ENCODE measurements at places on chromosomes 3 and 15.

DNA sequence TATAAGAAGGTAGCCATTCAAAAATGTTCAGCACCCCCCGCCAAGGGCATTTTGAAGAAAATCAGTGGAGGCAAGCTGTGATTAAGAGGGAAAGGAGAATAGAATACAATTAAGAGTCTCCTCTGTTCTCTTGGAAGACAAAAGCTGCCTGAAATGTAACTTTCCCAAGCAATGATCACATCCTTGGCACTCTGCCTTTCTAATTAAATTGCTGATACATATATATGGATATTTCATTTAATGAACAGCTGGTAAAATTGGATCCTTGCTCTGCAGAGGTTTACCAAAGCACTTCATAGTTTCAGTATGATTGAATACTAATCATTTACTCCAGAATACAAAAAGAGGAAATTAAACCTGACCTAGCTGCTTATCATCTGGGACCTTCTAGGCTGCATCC is 10.4 kb downstream of the COL6A6 start:
- no peak for DNase-seq

DNA sequence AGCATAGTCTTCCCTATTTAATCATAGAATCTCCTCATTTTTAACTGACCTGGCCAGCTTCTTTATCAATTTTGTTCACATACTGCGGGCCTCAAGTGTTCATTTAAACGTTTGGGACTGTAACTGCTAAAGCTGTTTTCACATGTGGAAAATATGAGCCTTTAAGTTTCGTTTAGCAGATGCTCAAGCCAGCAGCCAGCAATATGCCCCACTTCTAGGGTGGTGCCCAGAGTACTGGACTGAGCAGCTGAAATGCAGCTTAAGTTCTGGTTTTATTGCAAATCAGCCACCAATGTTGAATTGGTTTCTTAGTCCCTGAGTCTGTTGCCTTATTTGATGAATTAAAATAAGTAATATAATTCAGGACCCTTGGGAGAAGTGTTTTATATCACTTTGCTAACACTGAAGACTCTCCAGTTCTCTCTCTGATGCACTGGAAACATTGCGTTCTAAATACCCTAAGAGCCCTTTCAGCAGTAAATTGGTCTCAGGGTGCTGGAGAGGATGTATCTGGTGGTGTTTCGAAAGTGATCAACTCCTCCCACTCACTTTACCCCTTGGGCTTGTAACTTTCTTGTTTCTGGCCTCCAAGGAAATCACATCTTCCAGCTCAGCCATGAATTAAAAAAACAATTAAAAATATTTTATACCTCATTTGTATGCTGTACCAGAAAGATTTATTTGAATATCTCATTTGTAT is 61.7 kb downstream of the B3GALNT1 start:
- DNase-seq = no peak

- DNase-seq = no peak
These were observed 4.5 kb downstream of the POC1A start for GRCh38 chr3:52149726-52150125.

DNA sequence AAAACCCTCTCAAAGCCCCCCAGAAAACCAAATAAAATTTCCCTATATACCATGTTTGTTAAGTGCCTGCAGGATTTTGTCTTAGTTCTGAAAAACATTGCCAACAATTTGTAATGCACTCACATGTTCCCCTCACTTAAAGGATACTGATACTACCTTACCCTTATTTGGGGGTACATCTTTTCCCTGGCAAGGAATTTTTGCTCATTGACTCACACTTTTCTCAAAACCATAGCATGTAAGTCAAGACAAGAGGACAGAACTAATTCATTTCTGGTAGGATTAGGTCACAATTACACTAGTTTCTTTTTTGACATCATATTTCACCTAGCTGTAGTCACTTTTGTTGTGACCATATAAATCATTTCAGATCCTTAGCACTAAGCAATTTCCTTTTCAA is 222.2 kb downstream of the THRB start:
- no peak for DNase-seq

GRCh38 chr3:82891028-82891427 is 1129.6 kb upstream of the GBE1 start:
- DNase-seq = no peak

- no peak for DNase-seq
These were observed 12.1 kb downstream of the B3GNT5 start for GRCh38 chr3:183265157-183265642.

GRCh38 chr3:124791142-124791541 is 60.9 kb downstream of the UMPS start:
- no peak for DNase-seq

DNA sequence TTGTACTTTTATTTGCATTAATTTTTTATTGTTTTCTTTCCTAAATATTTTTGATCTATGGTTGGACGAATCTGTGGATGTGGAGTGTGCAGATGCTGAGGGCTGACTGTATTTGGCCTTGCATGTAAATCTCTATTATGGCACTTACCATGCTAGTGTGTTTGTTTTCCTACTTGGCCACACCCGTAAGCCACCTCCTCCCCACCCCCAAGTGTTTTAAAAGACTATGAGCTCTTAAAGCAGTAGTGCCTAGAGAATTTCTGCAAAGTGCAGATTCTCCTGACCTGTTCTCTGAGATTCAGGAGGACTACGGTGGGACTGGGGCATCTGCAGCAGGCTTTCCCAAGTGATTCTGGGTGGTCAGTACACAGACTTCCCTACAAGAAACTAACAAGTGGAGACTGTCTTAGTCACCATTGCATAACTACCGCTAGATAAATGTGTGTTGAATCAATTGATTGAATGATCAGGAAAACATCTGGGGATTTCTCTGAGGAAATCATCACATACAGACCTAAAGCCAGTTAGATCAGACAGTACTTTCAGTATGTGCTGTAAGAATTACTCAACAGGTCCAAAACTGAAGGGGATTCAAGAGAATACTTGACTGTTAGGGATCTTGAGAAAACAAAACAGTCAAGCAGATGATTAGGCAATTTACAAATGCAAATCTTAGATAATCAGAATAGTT is 6.2 kb upstream of the TIPARP start:
- DNase-seq = no peak

GRCh38 chr15:70569091-70569713 is 194.2 kb downstream of the UACA start:
- DNase-seq = no peak

GRCh38 chr15:90481023-90481422 is 48.7 kb upstream of the CRTC3 start:
- no peak for DNase-seq

- DNase-seq = no peak
These were observed 120.3 kb downstream of the LRRK1 start for GRCh38 chr15:101039461-101039860.

- DNase-seq = no peak
These were observed 56.3 kb upstream of the ICE2 start for GRCh38 chr15:60535265-60535664.

DNA sequence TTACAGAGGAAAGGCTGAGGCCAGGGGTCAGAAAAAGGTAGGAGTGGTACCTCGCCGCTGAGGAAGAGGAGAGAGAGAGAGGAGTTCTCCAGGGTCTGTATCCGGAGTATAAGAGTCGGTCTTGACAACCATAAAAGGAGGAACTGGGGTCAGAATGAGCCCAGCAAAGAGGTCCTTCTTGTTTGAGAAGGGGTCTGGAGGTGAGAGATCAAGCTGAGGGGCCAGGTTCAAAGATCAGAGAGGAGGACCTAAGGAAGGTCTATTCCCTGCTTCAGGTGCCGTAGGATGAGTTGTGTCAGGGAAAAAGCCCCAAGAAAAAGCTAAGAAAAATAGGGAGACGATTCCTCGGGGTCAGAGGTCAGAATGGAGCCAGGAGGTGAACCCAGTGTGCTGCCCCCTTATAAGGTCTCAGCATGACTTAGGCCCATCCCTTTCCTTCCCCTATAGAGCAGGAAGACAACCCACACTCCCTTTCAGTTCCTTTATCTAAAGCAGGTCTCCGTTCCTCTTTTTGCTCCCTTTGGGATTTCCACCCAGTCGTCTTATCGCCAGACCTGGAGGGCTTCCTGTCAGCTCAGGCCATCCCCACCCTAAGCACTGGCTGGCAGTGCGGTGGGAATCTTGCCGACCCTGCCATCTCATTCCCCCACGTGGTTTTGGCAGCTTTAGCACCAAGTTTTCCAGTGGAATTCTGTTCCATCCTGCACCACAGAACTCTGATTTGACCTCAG is 651 bp downstream of the MTMR14 start:
- no peak for DNase-seq

- no peak for DNase-seq
These were observed 1.4 kb upstream of the LRRC3B start for GRCh38 chr3:26621176-26621575.

DNA sequence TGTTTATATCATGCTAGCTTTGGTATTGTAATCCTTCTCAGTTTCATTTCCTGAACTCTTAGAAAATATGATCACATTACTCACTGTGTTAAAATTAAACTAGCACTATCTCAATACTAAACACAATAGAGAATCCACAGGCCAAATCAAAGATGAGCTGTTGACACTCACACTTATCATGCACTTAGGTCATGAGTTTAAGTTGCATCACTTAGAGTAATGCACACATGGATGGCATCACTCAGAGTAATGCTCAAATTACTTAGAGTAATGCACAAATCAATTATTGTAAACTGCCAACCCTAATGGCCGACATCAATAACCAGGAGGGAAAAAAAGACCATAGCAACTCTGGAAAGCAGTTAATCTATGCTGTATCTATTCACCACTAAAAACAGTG is 40.0 kb upstream of the MCF2L2 start:
- DNase-seq = no peak

DNA sequence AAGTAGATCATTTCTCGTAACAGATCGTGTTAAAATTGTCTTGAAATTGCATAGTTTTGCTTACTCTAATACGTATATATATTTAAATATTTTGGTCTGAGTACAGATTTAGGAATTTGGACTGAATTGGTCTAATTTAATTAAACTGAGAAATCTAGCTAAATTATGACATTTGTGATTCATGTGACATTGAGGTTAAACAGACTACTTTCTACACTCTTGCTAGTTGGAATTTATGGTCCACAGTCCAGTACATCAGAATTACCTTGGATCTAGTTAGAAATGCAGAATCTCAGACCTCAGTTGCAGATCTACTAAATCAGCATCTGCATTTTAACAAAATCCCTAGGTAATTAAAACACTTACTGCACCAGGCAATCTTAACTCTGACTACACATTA is 609.7 kb upstream of the GOLIM4 start:
- DNase-seq = no peak

DNA sequence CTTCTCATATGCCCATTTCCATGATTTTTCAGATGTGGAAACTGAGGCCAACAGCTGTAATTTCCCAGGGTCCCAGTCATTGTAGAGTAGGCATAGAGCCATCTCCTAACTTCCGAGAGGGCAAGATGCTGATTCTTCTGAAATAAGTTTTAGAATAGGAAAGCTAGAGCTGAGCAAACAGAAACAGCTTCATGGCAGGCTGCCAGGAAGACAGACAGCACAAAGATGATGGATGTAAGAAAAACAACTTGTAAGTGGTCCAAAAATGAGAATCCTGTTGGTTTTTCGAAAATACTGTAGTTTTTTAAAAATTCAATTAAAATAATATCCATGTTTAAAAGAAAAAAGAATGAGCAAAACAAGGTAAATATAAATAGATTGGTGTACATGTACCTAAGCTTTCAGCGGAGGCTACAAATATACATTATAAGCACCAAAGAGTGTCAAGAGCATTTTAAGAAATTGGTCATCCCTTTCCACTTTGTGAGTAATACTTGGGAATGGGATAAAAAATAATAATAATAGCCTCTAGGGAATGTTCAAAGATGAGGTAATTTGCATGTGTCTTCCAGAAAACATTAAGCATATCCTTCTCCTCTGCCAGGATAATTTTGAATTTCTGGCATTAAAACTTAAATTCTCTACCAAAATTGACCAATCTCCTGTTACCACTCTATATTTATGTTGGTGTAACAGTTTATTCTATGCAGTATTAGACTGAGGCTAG is 406.6 kb downstream of the MECOM start:
- DNase-seq = no peak

DNA sequence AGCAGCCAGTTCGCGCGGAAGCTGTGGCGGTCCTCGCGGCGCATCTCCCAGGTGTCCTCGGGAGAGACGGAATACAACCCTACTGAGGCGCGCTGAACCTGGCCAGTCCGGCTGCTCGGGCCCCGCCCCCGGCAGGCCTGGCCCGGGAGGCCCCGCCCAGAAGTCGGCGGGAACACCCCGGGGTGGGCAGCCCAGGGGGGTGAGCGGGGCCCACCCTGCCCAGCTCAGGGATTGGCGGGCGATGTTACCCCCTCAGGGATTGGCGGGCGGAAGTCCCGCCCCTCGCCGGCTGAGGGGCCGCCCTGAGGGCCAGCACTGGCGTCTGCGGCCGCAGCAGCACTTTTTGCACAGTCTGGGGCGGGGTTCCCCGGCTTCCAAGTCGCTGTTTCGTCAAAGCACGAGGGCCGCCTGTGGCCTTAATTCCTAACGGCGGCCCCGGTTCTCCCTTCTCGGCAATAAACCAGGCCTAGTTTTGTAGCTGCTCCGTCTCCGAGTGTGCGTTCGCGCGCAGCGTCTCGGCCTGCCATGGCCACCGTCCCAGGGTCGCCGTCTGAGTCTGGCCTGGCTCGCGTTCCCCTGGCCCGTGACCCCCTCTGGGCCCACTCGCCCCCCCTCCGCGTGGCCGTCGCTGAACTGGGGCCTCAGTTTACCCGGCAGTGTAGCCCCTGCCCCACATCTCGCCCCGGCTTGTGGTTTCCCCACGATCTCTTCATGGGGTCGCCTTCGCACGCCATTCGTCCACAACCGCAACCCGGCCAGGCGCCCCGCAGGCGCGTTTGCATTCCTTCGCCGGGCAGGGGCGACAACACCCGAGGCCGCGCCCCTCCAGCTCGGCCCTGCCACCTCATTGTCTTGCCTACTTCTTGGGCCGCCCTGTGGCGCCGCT is 30.0 kb downstream of the NBEAL2 start:
- peak; percentile 82 for DNase-seq

DNA sequence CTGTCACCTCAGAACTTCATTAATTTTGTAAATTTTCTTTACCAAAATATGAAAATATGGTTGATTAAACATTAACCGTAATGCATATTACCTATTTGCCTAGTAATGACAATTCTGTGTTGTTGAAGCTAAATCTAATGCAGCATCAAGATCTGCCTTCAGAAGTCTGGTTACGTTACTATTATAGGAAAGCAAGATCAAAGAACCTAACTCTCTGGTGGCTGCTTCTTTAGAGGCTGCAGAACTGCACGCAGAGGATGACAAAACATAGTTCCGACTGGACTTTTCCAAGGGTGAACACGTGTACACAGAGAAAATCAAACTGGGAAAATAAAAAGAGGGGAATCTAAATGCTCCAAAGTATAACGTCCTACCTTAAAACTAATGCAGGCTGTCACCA is 20.5 kb downstream of the CD47 start:
- DNase-seq = no peak

DNA sequence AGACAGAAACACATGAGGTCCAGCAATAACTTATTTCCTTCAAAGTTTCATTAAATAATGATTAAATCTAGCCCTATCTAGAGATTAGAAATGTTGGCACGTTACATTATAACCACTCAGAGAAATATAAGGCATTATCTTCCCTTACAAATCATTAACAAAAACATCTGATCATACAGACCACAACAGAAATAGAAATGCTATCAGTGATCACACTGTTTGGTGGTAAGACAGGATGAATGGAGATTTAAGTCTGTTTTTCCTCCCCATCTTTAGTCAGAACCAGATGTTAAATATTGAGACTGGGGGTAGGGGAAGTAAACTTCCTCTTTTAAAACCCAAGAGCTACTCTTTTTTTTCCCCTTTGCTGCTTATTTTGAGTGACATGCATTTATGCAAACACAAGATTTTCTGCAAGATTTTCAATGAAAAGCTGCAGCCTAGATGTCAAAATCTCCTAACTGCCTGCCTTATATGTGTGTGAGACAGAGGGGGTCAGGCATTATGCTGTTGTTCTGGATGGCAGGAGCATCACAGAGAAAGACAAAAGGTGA is 70.4 kb downstream of the CBLB start:
- DNase-seq = no peak
